ENCODE measurements at places on chromosomes 4 and X.

DNA sequence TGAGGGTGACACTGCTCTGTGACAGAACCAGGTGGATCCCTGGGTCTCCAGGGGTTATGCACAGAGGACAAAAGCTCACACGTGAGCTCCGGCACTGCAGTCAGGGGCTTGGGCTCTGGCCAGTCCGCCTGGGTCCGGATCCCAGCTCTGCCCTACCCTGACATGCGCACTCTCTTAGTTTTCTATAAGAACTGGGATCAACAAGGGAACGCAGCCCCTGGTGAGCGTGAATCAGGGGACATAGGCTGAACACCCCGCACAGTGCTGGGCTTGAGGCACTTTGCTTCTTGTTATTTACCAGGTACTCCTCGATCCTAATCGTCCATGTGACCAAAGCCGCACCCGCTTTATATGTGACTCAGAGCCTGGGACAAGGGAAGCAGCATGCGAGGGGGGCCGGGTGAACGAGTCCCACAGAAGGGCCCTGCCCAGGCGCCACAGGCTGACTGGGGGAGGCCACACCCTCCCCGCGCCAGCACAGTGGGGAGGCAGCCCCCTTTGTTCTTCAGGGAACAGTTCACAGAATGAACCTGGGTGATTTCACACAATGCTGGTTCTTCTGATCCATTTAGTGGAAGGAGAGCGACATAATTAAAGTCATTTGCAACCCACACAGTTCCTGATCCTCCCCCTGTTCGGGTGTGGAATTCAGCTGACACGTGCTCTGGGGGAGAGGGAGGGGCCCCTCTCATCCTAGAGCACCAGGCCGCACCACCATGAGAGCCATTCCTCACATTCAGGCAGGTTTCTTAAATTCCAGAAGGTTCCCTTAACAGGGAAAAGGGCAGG is 55.5 kb downstream of the WFS1 start:
- DNase-seq, result no peak

DNA sequence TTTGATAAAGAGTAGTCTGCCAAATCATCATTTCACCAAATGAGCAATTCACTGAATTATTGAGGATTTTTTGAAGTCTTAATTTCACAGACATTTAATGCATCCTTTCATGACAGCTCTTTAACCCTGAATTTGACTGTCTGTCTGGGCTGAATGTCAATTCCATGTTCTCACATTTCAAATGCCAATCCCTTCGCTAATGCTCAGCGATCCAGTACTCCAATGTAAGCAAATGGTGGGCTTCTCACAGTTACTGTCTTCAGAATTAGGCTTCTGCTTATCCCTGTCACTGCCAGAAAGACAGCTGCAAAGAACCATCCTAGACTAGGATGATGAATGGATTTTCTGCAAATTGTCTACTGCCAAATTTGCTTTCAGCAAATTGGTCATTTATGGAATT is 36.2 kb upstream of the USP38 start:
- DNase-seq, result no peak

DNA sequence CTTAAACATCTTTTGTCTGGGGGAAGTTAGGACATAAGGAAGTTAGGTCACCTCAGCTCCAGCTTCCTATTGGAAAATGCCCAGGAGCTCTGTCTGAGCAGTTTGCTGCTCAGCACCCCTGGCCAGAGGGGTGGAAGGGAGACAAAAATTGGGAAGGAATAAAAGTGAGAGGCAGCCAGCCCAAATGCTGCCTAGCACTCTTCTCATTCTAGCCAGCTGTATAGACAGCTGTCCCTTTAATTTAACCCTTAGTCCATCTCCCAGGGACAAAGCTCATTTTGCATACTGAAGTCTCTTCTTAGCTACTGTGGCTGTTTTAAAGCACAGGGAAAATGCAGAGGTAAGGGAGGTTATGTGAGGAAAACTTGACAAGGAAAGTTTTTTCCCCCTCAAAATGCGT is 89.5 kb upstream of the CITED1 start:
- DNase-seq, result no peak

DNA sequence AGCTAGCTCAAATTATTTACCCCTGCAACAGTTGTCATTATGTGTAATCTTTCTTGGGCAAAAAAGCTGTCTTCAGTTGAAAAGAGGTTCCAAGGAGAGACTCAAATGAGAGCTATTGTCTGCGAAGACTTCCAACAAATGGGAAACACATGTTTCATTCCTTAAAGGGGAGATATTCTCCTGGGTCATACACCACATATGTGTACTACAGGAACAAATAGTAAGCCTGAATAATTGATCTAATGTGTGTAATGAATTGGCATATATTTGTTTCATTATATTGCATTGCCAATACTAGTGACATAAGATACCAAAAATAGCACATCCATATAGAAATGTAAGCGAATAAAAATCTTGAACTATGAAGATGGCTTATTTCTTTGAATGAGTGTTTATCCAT is 950.9 kb upstream of the NDST4 start:
- DNase-seq, result no peak

- DNase-seq, result no peak
These were observed 301.2 kb downstream of the IL1RAPL1 start for GRCh38 chrX:28888416-28888815.

DNA sequence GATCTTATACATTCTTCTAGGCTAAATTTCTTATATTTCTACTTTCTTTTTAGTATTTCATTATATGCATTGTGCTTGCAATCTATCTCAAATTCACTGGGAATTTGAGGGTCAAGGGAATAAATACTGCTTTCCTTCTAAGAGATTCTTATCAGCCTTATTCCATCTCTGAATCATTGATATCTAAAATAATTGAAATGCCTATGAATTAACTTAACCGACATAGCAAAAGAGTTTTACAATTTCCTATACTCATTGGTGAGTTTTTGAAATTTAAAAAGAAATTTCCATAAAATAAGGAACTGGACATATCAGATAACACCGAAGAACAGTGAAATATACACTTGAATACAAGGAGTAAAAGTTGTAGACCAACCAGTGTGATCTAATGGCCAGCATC is 373.7 kb downstream of the NAF1 start:
- no peak for DNase-seq

GRCh38 chrX:138294951-138295350 is 416.6 kb downstream of the FGF13 start:
- DNase-seq, result no peak

- no peak for DNase-seq
These were observed 129.2 kb upstream of the PDLIM3 start for GRCh38 chr4:185664481-185664880.

DNA sequence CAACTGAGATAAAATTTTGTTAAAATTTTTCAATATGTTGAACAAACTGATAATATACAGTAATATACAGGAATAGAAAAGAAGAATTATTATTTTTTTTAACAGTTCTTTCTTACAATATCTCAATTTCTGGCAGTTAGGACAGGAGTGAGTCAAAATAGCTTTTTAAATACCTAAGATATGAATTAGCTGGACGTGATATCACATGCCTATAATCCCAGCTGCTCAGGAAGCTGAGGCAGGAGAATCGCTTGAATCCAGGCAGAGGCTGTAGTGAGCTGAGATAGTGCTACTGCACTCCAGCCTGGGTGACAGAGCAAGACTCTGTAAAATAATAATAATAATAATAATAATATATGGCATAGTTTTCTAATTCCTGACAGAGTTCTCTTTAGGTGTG is 1039.3 kb downstream of the STPG2 start:
- no peak for DNase-seq

DNA sequence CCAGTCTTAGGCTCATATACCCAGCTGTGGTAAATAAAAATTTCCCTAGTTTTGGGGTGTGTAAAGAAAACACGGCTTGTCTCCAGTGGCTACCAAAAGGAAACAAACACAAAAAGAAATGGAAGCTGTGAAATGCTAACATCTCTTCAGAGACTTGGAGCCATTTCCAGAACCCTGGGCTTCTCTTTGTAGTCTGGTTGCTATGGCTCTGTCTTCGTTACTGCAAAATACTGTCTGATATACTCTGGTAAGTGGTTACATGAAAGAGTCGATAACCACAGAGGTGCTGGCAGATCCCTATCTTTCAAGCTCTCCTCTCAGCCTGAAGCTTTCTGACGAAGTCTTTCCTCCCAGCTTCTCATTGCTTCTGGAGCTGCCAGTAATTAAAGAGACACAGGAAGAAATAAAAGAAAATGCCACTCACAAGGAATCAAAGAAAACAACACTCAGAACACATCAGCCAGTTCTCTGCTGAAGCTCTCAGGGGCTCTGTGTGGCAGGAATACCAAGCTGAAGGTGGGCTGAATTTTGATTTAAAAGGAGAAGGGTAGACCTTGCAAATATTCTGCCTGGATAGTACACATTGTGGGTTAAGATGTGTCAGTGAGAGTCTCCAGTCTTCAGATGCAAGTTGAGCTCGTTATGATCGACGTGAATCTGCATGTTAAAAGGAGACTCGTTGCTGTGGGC is 107.6 kb upstream of the FAM9C start:
- peak; percentile 76 for DNase-seq

GRCh38 chr4:70334681-70335080 is at the start of gene CABS1:
CABS1 (plus strand) TSS chr4:70334981; CDS start chr4:70335040, 59 bp downstream.
- DNase-seq, result no peak

GRCh38 chr4:108651014-108651791 is 804 bp downstream of the OSTC start:
- DNase-seq, result no peak

DNA sequence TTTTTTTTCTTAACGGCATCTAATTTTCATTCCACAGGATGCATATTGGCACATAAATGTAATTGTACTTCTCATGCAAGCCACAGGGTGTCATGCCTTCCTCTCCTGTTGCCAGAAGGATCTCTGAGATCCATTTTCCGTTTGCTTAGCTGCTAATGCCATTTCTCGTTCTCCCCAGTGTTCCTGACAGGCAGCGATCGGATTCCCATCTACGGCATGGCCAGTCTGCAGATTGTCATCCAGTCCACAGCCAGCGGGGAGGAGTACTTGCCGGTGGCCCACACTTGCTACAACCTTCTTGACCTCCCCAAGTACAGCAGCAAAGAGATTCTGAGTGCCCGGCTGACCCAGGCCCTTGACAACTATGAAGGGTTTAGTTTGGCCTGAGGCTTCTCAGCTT is 8.9 kb upstream of the NAP1L5 start:
- no peak for DNase-seq

DNA sequence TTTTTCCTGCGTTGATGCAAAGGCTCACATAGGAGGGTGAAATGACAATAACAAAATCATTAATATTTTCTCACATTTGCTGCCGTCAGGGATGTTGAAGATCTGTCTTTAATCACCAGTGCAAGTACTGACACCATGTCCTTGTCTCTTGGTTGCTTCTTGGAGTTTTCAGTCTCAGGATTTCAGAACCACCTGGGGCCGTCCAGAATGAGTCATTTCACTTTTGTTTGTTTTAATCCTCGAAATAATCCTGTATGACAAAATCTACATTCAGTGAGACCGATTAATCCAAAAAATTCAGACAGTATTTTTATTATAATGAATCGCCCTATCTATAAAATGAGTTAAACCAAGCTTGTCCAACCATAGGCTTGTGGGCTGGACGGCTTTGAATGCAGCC is 47.2 kb downstream of the NEIL3 start:
- DNase-seq, result no peak

GRCh38 chr4:102497986-102498385 is 3.2 kb upstream of the NFKB1 start:
- no peak for DNase-seq

DNA sequence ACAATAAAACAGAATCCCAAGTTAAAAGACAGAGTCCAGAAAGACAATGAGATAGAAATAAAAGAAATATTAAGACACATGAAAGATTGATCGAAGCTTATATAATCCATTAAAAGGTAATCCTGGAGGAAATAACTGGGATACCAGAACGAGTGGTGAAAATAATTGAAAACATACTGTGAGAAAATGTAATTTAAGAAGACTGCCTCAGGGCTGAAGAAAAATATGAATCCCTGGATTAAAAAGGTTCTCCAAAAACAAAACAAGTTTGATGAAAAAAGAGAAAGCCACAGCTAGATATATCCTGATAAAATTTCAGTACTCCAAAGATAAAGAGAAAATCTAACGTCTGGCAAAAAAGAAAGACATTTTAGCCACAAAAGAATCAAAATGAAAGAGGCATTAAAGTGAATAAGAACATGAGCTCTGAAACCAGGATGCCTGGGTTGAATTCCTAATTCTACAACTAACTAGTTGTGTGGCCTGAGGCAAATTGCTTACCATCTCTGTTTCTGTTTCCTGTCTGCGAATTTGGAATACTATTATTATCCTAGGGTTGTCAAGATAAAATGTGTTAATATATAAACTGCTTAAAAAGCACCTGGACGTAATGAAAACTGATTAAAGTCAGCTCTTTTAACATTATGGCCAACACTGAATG is 5.5 kb downstream of the DDX60L start:
- no peak for DNase-seq

DNA sequence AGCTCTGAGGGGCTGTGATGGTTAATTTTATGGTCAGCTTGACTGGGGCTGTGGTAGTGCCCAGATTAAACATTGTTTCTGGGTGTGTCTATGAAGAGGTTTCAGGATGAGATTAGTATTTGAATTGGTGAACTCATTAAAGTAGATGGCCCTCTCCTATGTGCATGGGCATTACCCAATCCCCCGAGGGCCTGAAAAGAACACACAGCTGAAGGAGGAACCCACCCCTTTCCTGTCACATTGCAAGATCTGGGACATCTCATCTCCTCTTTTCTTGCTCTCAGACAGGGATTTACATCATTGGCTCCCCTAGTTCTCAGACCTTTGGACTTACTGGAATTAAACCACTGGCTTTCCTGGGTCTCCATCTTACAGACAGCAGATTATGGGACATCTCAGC is 29.4 kb upstream of the NDP start:
- DNase-seq, result no peak

DNA sequence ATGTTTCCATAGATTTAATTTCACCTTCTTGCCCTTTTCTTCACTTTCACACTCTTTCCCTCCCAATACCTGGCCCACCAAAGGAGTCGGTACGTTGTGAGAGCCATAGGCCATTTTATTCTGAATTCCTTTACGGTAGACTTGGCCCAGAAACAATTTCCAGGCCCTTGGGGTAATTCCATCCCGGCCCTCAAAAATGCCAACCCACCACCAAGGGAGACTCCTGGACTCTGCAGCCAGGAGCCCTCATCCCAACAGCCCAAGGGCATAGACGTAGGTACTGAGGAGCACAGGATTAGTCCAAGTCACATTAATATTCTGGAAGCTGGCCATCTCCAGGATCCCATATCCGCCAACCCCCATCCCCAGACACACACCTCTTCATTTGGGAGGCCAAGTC is 102.9 kb downstream of the LIMCH1 start:
- no peak for DNase-seq

DNA sequence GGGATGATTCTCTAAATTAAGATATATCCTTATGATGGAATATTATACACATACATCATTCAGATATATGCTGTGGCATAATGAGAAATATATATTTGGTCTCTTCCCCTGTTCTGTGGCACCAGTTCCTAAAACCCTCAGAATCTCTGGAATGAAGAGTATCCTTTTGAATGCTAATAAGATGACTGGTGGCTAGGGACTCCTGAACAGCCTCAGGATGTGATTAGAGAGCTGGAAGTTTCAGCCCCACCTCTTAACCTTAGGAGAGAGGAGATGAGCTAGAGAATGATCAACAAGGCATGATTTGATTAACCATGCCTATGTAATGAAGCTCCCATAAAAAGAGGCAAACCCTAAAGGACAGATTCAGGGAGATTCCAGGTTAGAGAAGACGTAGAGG is 632.0 kb downstream of the IQCM start:
- DNase-seq, result no peak

Measured in CD4-positive, alpha-beta T cell treated with Interleukin-1 beta for 1 hour (primary cell).